Omental fat pad (tissue), 4 donors: ENCODE measurements at places on chromosomes 2 and 18. TPM values are rescaled to one million over a fixed set of nuclear protein-coding genes. Genes with fewer than 3 reads are reported as not detected.

DNA sequence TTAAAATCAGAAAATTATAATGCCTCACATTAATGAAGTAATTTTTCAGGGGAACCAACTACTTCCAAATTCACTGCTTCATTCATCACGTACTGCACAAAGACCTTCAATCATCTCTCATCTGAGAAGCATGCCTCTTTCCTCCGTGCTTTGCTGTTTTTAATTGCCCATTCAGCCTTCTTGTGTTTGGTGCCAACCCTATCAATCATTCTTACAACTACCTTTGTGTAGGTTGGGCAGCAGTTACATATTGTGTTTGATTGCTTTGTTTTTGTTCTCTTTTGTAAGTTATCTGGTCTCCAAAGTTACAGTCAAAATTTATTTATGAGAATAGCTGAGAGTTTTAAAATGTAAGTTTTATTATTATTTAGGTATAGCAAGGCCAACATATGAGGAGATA lies 549.0 kb upstream of the SLC8A1 start:
- no peak for DNase-seq

DNA sequence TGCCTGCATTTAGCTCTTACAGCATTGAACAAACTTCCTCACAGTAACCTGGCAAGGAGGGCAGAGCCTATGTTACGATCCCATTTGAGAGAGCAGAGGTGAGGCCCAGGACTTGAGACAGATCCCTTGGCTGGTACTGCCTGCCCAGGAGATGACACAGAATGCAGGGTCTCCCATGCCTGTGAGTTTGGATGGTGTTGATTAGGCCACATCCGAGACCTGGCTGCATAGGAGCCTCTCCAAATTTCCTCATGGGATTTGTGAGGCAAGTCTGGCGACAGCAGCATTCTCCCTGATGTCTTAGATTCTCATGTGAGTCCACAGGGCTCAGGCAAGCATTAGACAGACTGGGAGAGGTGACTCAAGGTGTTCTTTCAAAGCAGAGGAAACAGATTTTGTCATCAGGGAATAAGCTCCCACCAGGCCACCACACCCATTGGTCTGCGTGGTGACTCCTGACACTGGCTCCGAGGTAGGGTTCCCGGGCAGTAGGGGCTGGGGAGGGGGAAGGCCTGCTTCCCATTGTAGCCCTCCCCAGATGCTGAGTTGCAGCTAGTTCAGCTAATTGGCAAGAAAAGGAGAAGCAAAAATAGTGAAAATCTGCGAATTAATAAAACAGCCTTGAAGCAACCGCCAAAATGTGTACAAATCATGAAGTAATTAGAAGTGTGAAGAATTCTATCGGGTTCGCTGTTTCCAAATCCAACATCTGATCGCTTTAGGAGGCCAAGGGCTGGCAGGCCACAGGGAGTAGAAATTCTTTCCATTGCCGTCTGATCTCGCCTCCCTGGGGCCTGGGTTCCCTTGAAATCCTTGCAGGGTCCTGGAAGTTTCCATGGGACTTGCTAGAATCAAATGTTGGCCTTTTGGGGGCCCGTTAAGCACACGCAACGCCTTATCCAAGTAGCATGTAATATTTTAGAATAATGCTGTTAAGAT lies 68.0 kb downstream of the MAPK4 start:
- DNase-seq: no peak

DNA sequence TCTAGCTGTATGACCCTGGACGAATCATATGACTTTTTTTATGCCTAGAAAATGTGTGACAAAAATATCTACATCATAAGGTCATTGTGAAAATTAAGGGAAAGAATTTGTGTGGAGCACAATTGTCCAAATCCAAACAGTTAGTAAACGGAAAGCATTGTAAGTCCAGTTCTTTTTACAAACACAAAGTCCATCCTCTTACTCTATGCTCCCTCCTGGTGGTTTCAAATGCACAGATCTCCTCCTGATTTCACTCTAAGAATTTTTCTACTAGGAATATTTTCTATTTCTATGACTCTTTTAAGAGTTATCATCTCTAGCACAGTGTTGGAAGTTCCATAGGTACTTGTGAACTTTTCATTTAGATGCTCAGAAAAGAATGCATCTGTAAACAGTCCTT lies 125.2 kb upstream of the ARL5A start:
- DNase-seq: no peak

DNA sequence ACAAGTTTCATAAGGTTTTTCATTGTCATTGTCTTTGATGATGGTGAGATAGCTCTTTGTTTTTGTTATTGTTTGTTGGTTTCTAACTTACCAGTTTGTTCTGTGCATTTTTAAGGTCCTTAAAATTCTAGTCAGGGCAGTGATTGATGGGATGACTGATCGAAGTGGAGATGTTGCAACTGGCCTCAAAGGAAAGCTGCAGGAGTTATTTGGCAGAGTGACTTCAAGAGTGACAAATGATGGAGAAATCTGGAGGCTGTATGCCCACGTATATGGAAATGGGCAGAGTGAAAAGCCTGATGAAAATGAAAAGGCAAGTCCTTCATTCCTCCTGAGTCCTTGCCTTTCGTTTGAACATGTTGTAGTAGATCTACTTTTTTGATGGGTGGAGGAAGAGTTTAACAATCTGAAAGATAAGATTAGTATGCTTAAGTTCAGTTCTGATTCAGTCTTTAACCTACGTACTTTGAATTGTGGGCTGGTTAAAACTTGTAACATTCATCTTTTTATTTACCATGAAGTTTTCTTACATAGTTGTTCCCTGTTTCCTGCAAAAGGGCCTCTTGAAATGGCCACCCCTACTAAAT lies 135.8 kb upstream of the LTBP1 start:
- DNase-seq: no peak

DNA sequence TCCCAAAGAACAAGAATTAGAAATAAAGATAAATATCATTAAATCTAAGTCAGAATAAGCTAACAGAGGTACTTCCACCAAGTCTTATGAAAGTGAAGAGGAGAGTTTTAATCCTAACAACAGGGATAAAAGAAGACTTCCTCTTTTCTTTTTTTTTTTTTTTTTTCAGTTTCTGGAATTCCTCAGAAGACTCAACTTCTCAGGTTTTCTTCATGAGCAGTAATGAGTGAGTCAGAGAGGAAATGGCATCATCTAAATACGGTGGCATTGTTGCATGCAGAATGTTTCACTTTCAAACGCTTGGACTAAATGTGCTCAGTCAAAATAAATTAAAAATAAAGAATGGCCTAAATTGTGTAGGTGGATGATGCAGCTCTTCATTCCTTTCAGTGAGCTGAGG lies 45.6 kb upstream of the ARHGAP15 start:
- no peak for DNase-seq

GRCh38 chr2:97911206-97911921 lies 84.4 kb downstream of the TMEM131 start:
- DNase-seq: no peak

DNA sequence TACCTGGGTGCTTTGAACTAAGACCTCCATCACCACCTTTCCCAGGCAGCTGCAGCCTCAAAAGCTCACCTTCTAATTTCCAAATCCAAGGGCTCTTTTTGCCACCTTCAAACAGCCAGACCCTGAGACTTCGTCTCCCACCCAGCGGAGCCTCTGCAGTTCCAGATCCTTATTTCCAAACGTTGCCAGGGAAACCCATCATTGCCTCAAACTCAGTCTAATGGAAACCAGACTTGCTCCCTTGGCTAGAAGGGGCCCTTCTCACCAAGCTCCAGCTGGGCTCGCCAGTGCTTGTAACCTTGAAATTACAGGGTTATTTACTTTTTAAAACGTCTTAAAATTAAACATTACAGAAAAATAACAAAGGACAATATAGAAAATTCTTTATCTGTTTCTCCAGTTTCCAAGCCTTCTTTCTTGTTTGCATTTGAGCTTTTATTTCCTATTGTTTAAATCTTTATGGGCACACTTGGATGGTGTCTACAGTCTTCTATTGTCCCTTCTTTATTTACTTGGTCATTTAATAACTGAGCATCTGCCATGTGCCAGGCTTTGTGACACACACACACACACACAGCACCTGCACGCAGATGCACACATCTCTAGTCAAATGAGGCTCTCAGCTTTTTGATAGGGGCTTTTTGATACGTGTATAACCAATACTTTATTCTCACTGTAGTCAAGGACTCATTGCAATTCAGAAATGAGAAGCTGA lies 36.1 kb downstream of the TRPM8 start:
- DNase-seq: no peak

GRCh38 chr18:76255070-76255683 lies 239.9 kb downstream of the ZNF516 start:
- DNase-seq: no peak

DNA sequence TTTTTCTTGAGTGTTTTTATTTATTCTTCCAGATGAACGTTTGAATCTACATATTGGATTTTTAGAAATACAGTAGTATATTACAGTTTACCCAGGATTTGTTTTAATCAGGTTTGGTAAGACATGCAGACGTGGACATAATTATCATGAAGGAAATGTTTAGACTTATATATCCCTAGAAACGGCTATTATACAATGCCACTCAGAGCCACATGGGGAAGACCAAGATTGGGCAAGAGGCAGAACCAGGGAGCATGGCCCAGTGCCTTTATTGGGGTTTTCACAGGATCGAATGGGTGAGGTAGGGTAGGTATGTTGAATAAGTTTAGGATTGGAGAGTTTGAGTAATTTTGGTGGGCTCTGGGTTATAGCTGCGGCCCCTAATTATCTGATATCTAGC lies 212.2 kb downstream of the CAMKMT start:
- no peak for DNase-seq

DNA sequence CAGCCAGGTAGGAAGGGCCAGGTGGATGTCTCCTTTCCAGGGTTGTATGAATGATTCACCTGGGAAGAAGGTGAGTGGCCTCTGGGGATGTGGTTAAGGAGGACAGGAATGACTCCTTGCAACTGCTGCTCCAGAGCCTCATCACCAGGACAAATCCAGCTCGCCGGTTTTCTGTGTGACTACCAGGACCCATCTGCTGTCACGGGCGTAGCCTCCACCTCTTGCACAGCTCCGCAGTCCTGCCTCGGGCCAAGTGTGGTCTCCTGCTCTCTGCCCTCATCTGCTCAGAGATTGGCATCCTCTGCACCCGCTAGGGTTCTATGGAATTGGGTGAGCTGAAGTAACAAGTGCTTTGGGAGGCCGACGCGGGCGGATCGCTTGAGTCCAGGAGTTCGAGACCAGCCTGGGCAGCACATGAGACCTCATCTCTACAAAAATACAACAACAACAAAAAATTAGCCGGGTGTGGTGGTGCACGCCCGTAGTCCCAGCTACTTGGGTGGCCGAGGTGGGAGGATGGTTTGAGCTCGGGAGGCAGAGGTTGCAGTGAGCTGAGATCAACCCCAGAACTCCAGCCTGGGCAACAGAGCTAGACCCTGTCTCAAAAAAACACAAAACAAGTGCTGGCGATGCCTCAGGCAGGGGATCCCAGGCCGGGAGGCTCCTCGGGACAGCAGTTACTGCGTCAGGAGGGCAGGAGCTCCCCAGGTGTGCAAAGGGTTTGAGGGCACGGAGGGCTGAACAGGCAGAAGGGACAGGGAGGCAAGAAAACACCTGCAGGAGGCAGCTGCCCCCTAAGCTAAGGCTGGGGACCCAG lies 831 bp upstream of the D2HGDH start:
- no peak for DNase-seq

- DNase-seq: no peak
These were observed 61.0 kb downstream of the NCAPH start for GRCh38 chr2:96396602-96397001.

DNA sequence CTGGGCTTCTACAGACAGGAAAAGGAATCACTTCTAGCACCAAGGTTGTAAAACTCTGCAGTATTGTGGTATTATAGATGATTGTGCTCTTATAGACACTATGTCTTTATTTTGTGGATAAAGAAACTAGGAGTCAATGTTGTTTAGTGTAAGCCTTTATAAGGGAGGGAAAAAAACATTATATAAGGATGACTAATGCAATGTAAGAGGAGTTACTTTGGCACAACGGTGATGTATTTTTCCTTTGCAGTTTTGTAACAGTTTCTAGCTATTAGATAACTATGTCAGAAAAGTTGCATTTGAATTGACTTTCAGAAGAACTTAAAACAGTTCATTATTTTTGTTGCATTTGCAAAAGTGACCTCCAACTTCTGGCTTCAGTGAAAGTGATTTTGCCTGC lies 545.4 kb downstream of the CCDC85A start:
- DNase-seq: no peak

- no peak for DNase-seq
These were observed 62.4 kb downstream of the SLC5A7 start for GRCh38 chr2:108048752-108049151.

- no peak for DNase-seq
These were observed 1464.9 kb downstream of the SUCLG1 start for GRCh38 chr2:82994151-82994550.

- no peak for DNase-seq
These were observed 255.1 kb upstream of the TMEM200C start for GRCh38 chr18:6150430-6150829.

DNA sequence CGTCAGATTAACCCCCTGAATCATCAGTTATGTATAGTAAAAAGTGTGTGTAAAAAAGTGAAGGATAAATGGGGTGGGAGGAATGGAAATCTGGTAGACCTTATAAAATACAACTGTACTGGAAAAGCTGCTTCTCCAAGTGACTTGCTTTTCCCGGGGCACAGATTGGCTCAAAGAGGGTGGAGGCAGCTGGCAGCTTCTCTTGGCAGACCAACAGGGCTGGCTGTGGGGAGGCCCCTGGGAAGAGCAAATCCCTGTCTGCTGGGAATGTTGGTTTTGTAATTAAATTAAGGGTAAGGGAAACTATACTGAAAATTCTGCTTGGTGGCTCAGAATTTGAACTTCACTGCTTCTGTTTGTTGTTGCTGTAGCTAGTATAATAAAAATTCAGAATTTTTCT lies 154.2 kb upstream of the DLX2 start:
- DNase-seq: no peak

DNA sequence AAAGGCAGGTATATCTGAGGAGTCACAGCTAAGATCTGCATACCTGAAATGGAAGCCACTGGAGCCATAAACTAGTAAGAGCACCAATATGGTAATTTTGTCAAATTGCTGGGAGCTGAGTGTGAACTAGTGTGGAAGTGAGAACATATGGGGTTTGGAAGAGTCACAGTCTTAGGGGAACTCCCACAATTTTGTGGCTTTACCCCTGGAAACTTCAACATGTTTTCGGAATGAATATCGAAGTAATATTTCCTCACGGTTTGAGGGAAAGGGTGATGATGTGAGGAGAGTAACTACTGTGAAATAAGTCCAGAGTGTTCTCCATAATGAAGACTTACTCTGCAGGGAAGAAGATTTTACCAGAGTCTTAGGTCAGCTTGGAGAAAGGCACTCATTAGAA lies 565.9 kb downstream of the RIT2 start:
- DNase-seq: no peak

GRCh38 chr2:75317316-75317715 lies 118.0 kb upstream of the TACR1 start:
- no peak for DNase-seq

DNA sequence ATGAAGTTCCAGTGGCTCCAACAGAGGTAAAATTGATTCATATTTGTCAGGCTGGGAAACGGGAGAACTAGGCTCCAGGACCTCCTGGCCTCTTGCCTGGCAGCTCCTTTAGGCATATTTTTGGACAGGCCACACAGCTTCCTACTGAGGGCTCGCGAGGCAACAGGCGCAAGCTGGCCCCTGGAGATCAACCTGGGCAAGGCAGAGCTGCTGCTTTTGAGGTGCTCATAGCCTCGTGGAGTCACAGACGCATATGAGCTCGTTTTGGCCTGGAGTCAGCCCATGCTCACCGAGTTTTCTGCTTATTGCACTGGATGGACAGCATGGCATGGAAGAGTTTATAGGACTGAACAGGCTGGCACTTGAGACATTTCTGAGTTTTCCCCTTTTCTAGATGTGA lies 97.7 kb downstream of the CAPN13 start:
- no peak for DNase-seq

The SCN7A gene
- total RNA-seq: 4.8 TPM

The TRIM43 gene
- total RNA-seq: not detected

The STAT4 gene
- total RNA-seq: 14.4 TPM

The FRZB gene
- 4.9 TPM for total RNA-seq

The BMP10 gene
- total RNA-seq: not detected

The NAT8 gene
- total RNA-seq: not detected

The CAMKMT gene
- 7.6 TPM for total RNA-seq
